MV-4-11 (cell line): ENCODE measurements at places on chromosomes 4 and X.

- no peak for DNase-seq
These were observed 15.0 kb downstream of the ASB9 start for GRCh38 chrX:15254852-15255251.

DNA sequence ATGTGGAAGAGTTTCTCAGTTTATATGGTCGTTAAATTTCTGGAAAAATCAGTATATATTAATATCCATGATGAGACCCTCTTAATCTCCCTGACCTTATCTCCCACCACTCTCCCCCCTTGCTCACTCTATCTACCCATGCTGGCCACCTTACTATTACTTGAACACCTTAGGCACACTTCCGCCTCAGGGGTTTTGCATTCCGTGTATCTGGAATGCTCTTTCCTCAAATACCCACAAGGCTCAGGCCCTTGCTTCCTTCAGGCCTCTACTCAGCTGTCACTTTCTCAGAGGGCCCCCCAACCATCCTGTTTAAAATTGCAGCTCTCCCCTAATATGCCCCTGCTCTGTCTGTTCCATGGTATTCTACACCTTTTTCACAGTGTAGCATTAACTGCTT lies 1.9 kb downstream of the KANTR start:
- no peak for DNase-seq

DNA sequence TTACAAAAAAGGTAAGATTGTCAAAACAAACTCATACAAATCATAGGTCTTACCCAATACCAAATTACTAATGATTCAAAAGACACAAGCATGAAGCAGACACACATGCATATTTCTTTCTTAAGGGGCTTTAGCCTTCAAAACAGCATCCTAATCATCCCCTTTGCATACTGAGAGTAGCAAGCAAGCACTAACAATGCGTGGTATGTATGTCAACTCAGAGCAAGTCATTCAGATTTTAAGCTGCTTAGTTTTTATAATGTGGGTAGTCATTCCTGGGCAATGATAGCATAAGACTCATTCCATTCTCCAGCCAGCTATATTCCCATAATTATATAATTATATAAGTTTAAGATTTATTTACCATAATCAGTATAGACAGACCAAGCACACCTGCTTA lies 219.6 kb downstream of the DKK2 start:
- no peak for DNase-seq

GRCh38 chr4:170122252-170122651 lies 32.5 kb upstream of the AADAT start:
- no peak for DNase-seq

- DNase-seq, result no peak
These were observed 69.2 kb downstream of the MID1IP1 start for GRCh38 chrX:38870361-38870895.

- peak; percentile 82 for DNase-seq
These were observed 151.4 kb upstream of the STX18 start for GRCh38 chr4:4693258-4693657.

DNA sequence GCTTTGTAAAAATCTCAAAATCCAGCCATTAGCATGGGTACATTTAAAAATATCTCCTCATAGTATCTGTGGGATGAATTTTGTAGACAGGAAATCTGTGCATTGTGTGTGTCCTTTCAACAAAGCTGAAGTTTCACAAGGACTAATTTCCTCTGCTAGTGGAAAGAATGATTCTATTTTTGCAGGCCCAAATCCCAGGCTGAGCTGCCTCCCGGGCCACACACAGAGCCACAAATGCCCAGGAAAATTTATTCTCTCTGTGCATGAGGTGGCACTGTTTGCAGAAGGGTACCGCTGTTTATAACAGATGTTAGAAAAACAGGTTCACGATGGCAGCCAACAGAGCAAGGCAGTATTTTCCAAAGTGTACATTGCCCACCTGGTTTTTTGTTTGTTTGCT lies 11.0 kb upstream of the VCX3B start:
- DNase-seq, result no peak

- no peak for DNase-seq
These were observed 56.2 kb downstream of the METTL14 start for GRCh38 chr4:118741301-118741855.

GRCh38 chr4:138952411-138952810 lies 63.2 kb upstream of the NOCT start:
- DNase-seq, result no peak

GRCh38 chrX:12007881-12008280 lies 130.4 kb upstream of the FRMPD4 start:
- no peak for DNase-seq

- no peak for DNase-seq
These were observed 14.9 kb upstream of the ANKRD50 start for GRCh38 chr4:124727331-124727890.

DNA sequence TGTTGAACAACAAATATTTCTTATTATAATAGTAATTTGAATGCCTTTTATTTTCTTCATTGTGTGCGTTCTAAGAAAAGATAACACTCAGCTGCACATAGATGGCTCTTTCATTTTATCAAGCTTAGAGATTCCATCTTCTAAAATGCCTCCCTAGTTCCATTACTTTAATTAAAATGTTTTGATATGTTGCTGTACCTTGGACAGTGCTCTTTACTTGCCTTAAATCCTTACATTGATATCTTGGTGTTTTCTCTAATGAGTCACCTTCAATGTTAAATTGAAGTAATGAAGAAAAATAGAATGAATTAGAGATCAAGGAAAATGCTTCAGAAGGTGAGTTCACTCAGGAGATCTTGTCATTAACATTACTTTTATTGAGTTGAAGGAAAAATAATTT lies 1672.4 kb upstream of the AGA start:
- no peak for DNase-seq

- peak; percentile 89 for DNase-seq
These were observed at the start of gene HSD17B10 for GRCh38 chrX:53433651-53434639. Gene HSD17B10 (minus strand): TSS chrX:53434370. CDS start chrX:53434345, 25 bp downstream.

DNA sequence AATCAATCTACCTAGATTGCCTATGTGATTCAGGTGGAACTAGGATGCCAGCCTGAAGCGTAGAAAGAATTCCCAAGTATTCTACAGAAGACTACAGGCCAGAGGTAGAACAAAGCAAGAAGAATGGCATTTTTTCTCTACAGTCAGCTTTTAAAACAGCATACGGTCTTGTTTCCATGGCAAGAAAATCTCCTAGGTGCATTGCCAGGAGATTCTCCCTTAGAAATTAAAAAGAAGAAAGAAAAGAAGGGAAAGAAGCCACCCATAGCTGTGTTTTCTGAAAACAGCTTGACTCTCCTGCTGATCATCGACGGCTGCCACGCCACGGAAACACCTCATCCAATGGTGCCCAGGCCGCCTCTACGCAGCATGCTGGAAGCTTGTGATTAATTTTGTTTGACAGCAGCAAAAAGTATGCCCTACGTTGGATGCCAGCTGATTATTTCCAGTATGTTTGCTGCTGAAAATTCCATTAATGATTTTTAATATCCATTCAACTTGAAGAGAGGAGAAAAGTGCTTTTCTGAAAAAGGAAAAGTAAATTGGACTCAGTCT lies 24.1 kb downstream of the ANK2 start:
- no peak for DNase-seq
